Sigmoid colon (tissue), 7 donors: ENCODE measurements at places on chromosomes 3 and 15. TPM values are rescaled to one million over a fixed set of nuclear protein-coding genes. Genes with fewer than 3 reads are reported as not detected.

The ATP13A5 gene
- 0.16 TPM for polyA plus RNA-seq

The P2RY1 gene
- polyA plus RNA-seq = 4.1 TPM

The FBLN2 gene
- polyA plus RNA-seq = 1.2 TPM

The PPARG gene
- 48.3 TPM for polyA plus RNA-seq

The CPNE9 gene
- 0.22 TPM for polyA plus RNA-seq

The FBXW12 gene
- polyA plus RNA-seq = not detected

DNA sequence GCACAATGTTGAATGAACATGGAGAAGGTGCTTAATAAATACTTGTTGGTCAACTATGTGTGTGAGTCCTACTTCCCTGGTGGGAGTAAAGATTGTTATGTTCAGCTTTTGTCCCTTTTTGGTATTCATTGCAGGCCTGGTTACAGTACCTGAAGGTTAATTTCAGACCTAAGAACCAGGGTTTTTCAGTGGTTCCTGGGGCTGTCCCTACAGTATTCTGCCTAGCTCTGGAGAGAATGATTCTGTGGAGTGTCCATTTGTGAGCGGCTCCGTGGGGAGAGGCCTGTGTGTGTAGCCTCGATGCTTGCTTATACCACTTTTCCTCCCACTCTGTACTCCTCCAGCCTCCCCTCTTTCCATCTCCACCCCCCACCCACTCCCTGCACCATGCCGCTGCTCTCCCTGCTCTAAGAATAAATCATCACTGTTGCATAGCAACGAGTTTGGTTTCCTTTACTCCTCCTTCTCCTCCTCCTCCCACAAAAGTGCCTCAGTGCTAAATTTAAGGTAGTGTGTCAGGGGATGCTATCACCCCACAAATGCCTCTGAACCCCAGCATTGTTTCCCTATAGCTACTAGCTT, 150.6 kb upstream of the ROPN1 start:
- DNase-seq = no peak
- no peaks in the 10 kb centered on the region for H3K27me3 ChIP-seq
- H3K4me1 ChIP-seq = no peaks in the 10 kb centered on the region
- H3K27ac ChIP-seq = no peak overlapping the region
- no peak overlapping the region for H3K4me3 ChIP-seq

- no peaks in the 10 kb centered on the region for H3K36me3 ChIP-seq
- H3K27me3 ChIP-seq = no peaks in the 10 kb centered on the region
- H3K4me3 ChIP-seq = no peak overlapping the region
- no peaks in the 10 kb centered on the region for H3K4me1 ChIP-seq
Observed at GRCh38 chr15:72086010-72086697, 31.8 kb downstream of the MYO9A start.

GRCh38 chr3:112888381-112889085, 41.9 kb upstream of the CD200R1L start:
- DNase-seq = no peak
- no peaks in the 10 kb centered on the region for H3K4me1 ChIP-seq
- H3K36me3 ChIP-seq = no peaks in the 10 kb centered on the region
- no peaks in the 10 kb centered on the region for H3K27me3 ChIP-seq

GRCh38 chr3:97996988-97997387, 24.8 kb upstream of the RIOX2 start:
- no peak overlapping the region for H3K4me3 ChIP-seq
- H3K27ac ChIP-seq = no peak overlapping the region
- DNase-seq = no peak
- no peaks in the 10 kb centered on the region for H3K27me3 ChIP-seq

GRCh38 chr3:14335774-14336748, 66.3 kb upstream of the SLC6A6 start:
- no peak overlapping the region for H3K27ac ChIP-seq
- H3K4me3 ChIP-seq = no peak overlapping the region
- DNase-seq = no peak
- no peaks in the 10 kb centered on the region for H3K36me3 ChIP-seq
- H3K27me3 ChIP-seq = no peaks in the 10 kb centered on the region

DNA sequence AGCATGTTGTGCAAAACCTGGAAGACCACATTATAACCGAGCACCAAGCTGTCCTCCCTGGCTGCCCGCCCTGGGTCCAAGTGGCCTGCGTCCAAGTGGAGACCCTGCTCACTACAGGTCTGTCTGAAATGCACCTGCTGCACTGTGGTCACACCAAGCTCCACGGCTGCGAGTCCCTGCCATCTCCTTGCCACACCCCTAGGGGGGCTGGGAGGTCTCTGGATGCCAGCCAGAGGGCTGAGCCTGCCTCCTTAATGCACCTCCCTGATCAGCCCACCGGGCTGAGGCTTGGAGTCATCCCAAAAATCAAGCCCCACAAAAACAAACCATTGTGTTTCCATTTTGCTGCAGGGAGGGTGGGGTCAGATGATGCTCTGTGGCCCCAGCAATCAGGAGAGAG, 187.1 kb downstream of the MEGF11 start:
- peak; percentile 45 for DNase-seq
- H3K36me3 ChIP-seq = no peaks in the 10 kb centered on the region
- H3K4me3 ChIP-seq = no peak overlapping the region
- H3K4me1 ChIP-seq = no peaks in the 10 kb centered on the region

DNA sequence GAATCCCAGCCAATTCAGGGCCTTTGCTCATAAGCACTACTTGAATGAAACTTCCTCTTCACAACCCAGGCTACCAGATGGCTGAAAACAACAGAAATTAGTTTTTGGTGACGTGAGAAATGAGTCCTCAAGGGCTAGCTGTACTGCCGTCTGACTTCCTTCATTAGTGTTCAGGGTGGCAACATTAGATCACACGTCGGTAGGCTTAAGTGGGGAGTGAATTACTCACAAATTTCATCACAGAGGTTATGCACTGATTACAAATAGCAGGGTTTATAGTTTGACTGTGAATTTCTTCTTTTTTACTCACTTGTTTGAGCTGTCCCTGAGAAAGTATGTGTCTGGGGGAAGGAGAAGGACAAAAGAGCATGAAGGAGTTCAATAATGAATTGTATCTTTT, 397.2 kb downstream of the GAP43 start:
- H3K4me1 ChIP-seq = no peaks in the 10 kb centered on the region
- H3K36me3 ChIP-seq = no peaks in the 10 kb centered on the region
- H3K27ac ChIP-seq = no peak overlapping the region
- no peaks in the 10 kb centered on the region for H3K27me3 ChIP-seq

- H3K4me1 ChIP-seq = no peaks in the 10 kb centered on the region
- no peak overlapping the region for H3K27ac ChIP-seq
- no peaks in the 10 kb centered on the region for H3K36me3 ChIP-seq
- no peak overlapping the region for H3K4me3 ChIP-seq
Observed at GRCh38 chr3:9615003-9615628, 34.2 kb upstream of the MTMR14 start.

GRCh38 chr15:64755427-64755940, 19.9 kb downstream of the RBPMS2 start:
- DNase-seq = no peak
- no peaks in the 10 kb centered on the region for H3K27me3 ChIP-seq
- H3K4me1 ChIP-seq = no peaks in the 10 kb centered on the region
- H3K36me3 ChIP-seq = no peaks in the 10 kb centered on the region
- peak overlapping the region; percentile 68 for H3K27ac ChIP-seq

DNA sequence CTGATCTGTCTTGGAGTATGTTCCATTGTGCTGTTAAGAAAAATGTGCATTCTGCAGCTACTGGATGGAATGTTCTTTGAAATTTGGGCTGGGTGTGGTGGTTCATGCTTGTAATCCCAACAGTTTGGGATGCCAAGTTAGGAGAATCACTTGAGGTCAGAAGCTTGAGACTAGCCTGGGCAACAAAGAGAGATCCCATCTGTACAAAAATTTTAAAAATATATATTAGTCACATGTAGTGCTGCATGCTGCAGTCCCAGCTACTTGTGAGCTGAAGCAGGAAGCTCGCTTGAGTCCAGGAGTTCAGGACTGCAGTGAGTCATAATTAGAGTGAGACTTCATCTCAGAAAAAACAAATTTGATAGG, 62.8 kb upstream of the PLSCR4 start:
- no peaks in the 10 kb centered on the region for H3K27me3 ChIP-seq
- H3K4me1 ChIP-seq = no peaks in the 10 kb centered on the region
- no peaks in the 10 kb centered on the region for H3K36me3 ChIP-seq
- no peak overlapping the region for H3K4me3 ChIP-seq
- DNase-seq = no peak

GRCh38 chr3:143910756-143911155, 60.9 kb upstream of the DIPK2A start:
- no peaks in the 10 kb centered on the region for H3K27me3 ChIP-seq
- H3K4me3 ChIP-seq = no peak overlapping the region
- no peak for DNase-seq
- H3K4me1 ChIP-seq = no peaks in the 10 kb centered on the region
- H3K36me3 ChIP-seq = no peaks in the 10 kb centered on the region

DNA sequence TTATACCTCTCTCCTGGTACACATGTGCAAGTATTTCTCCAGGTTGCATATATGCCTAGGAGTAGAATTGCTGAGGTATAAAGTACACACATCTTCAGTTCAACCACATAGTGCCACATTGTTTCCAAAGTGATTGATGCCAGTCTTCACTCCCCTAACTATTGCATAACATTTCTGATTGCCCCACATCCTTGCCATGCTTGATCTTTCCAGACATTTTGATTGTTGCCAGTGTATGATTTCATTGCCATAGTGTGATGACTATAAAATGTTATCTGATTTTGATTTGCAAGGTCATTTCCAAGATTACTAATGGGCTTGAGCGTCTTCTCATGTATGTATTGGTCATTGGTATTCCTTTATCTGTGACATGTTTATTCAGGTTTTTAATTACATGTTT, 61.1 kb upstream of the MLF1 start:
- no peak overlapping the region for H3K27ac ChIP-seq
- H3K27me3 ChIP-seq = no peaks in the 10 kb centered on the region

GRCh38 chr3:86969500-86970189, 21.3 kb downstream of the VGLL3 start:
- no peak overlapping the region for H3K4me3 ChIP-seq
- no peak overlapping the region for H3K27ac ChIP-seq
